Iris pigment epithelial cell (primary cell): ENCODE measurements at places on chromosomes 5 and 9.
A peak's percentile ranks its signal among the peaks of the same experiment; 100 is the strongest.

- no peak for DNase-seq
Measured at GRCh38 chr5:15748266-15748665, 248.3 kb downstream of the FBXL7 start.

GRCh38 chr5:173781816-173782670 lies 106.1 kb upstream of the CPEB4 start:
- peak; percentile 96 for DNase-seq

- DNase-seq, result peak; percentile 99
Measured at GRCh38 chr9:35114113-35114839, 1.4 kb downstream of the ATOSB start.

DNA sequence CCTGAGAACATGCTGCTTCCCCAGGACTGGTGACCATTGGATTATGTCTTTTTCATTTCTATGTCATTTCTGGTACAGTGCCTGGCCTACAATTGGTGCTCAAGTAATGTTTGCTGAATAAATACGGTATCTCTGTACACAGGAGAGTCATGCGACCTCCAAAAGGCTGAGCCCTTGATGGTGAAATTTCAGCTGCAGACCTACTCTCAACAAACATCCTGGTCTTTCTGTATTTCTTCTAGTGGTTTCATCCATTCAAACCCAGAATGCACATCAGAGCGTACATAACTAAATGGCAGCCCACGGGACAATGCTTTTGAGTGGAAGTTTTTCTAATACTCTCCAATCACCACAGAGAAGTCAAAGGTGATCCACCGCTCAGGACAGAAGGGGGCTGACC lies 62.6 kb upstream of the RPS23 start:
- no peak for DNase-seq

- no peak for DNase-seq
Measured at GRCh38 chr5:77957516-77957915, 181.4 kb upstream of the TBCA start.

- DNase-seq, result peak; percentile 62
Measured at GRCh38 chr9:84315278-84315877, 25.2 kb downstream of the SLC28A3 start.

- DNase-seq, result no peak
Measured at GRCh38 chr9:89675058-89675742, 70.4 kb downstream of the GADD45G start.
